ENCODE measurements at places on chromosomes 12 and 14.
A peak's percentile ranks its signal among the peaks of the same experiment; 100 is the strongest.

DNA sequence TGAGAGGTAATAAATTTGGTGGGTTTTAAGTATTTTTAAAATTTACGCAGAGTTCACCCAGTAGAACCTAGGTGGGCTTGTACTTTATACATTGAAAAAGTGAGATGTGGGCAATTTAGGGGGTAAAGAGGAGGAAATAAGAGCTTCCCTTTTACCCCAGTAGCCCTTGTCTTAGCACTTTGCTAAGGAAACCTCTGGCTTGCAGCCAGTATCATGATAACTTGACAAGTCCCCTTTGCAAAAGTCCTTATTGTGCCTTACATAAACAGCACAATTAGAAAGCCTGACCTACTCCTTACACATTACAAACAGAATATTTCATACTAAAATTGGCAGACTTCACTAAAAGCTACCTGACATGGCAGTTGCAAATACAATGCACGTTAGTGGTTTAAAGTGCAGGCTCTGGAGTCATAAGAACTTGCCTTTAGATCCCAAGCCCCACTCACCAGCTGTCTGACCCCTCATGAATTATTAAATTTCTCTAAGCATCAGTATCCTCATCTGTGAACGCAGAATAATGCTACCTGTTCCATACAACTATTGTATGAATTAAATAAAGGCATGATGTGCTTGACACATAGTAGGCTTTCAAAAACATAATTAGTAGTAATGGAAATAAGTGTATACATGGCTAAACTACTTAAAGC is 53.2 kb upstream of the NELL2 start:
- DNase-seq: no peak

GRCh38 chr12:51915951-51916350 is 8.6 kb downstream of the ACVRL1 start:
- DNase-seq: no peak

DNA sequence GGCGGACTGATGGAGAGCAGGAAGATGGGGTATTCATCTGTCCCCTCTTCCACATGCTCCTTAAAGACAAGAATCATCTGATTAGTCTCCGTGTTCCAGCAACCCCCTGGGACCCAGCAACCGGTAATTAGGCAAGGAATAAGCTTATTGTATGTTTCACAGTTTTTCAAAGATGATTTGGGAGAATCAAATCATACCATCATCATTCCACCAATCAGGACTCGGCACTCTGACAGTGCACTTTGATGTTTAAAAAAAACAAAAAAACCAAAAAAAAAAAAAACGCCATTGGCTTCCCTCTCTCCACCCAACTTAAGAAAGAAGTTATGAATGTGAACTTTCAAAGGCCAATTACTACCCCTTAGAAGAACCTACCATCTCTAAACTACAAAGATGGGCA is 1.3 kb upstream of the DYNC1H1 start:
- DNase-seq: no peak

- peak; percentile 88 for DNase-seq
Observed at GRCh38 chr12:89453121-89453978, 71.2 kb downstream of the GALNT4 start.

- DNase-seq: no peak
Observed at GRCh38 chr14:70832561-70833305, 23.4 kb upstream of the MAP3K9 start.

GRCh38 chr14:24179961-24180796 is 8.3 kb downstream of the REC8 start:
- peak; percentile 76 for DNase-seq

- DNase-seq: no peak
Observed at GRCh38 chr12:96948782-96949181, 41.7 kb downstream of the NEDD1 start.

DNA sequence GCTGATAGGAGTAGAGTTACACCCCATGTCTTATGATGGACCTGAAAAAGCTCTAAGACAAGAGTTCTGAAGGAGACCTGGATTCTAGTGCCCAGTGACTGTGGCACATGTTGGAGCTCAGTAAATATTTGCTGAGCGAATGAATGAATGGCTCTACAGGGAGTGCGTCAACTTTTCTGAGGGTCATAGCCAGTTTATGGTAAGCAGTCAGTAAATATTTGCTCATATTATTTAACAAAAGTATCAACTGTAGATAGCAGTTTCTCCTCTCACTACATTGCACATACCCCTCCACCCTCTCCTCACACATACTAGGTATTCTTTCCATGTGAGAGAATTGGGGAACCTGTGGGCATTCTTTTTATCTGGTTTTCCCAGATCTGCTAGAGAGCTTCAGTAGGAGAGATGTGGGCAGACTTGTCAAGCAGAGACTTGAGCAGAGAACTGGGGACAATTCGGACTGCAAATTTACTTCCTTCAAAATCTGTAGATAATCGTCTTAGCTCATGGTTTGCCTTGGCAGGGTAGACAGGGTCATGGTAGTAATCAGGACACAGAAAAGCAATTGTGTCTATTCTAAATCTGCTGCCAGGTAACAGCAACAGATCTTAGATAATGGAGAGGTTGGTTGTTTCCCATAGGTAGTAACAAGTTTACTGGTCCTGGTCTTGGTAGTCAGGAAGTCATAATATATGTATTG is 5.7 kb downstream of the SLC4A8 start:
- no peak for DNase-seq

DNA sequence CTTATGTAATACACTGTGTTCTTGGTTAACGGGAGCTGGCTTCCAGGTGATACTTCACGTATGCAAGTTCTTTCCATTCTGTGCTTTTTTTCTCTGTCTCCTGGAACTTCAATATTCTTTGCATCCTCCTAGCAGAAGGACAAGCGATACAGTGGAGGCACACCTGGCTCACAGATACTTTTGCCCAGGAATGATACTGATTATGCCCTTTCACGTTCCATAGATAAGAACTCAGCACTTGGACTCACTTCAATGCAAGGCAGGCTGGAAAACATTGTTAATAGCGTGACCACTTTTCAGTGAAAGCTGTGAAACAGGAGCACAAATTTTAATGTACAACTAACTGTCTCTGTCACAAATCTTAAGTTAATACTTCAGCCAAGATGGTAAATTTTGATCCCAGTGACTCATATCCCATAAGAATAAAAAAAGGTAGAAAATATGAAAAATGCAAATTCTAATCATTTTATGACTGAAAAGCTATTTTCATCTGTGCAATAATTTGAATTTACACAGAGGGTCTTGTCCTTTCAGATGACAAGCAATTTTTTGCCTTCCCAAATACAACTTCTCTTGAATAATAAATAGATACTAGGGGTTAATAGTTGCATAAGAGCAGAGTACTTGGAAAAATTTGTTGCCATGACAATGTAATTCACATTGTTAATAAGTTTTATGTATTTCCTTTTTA is 919.0 kb downstream of the GALC start:
- DNase-seq: no peak

GRCh38 chr12:39803151-39803550 is 183.5 kb upstream of the ABCD2 start:
- no peak for DNase-seq

DNA sequence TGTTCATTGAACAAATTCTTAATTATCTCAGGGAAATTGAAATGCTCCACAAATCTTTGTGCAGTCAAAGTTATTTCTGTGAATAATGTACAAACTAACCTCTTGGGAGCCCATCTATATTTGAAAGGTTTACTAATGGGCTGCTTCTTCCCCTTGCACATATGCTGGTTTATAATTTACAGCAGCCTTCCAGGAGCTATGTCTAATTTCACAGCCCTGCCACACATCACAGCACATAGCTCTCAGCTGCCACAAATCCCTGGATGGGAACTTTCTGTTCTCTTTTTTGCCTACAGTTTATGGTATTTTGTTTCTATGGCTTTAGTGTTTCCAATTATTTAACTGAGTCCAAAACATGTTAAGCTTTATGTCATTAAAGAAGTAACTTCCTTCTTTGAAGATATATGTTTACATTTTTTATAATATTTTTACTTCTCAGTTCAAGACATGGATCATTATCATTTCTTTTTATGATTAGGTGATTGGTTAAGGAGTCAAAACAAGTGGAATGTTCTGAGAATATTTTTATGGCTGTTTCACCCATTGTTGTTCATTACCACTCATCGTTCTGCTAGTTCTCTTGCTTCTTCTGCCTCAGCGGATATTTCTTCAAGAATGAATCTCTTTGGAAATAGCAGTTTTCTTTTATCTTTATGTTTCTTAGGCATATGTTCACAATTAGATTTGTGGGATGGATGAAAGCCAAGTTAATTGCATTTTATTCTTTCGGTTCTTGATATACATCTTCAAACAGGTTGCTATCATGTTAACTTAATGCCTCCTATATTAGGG is 475.6 kb upstream of the MIS18BP1 start:
- DNase-seq: no peak

GRCh38 chr12:16587110-16587453 is 18.9 kb downstream of the LMO3 start:
- no peak for DNase-seq

DNA sequence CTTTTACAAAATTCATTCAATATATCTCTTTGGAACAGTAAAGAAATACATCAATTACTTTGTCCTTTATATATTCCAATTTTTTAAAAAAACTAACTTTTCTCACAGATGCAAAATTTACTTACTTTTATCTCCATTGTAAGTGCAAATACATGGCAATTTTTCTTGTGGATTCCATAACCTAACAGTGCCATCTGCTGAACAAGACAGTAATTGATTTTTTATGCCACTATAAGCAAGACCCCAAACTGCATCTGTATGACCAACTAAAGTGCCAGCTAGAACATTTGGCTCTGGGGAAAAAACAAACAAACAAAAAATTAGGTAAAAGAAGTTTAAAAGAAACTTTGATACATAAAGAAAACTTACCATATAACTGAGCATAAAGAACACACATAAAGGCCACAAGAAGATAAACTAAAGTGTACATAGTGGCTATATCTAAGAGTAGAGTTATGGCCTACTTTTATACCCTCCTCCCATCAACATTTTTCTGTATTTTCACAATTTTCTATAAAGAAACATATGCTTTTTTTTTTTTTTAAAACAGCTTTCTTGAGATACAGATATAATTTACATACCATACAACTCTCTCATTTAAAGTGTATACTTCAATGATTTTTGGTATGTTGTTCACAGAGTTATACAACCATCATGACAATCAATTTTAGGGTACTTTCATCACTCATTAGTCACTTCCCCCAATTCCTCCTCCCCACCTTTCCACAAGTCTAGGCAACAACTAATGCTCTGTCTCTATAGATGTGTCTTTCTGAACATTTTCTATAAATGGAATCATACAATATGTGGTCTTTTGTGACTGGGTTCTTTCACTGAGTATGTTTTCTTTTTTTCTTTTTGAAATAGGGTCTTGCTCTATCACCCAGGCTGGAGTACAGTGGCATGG is 32.6 kb downstream of the COCH start:
- no peak for DNase-seq

DNA sequence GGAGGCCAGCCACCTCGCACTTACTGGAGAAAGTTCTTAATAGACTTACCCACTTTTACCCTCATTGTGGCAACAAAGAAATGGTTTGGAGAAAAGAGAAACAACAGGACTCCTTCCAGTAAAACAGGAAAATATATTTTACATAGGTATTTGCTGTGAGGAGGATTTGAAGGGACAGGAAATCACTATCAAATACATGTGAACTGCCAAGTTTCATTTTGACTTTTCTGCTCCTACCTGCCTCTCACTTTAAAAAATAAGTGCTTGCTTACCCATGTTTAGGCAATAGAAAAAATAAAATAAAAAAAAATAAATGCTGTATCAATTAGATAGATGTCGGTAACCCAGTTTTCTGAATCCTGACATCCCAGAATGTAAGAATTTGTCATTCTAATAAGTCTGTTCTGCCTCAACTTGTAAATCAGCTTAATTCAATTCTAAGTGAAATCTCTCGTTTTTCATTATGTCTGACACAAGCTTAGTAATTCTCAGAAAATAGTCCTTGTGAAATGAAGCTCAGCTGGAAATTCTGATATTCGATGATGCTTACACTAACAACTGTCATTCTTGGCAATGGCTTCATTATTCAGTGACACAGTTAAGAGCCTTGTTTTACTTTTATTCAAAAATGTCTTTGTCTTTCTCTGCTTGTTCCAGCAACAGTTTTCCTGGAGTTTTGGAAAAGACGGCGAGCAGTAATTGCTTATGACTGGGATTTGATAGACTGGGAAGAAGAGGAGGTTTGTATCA is 131.3 kb downstream of the SLC5A8 start:
- DNase-seq: no peak

DNA sequence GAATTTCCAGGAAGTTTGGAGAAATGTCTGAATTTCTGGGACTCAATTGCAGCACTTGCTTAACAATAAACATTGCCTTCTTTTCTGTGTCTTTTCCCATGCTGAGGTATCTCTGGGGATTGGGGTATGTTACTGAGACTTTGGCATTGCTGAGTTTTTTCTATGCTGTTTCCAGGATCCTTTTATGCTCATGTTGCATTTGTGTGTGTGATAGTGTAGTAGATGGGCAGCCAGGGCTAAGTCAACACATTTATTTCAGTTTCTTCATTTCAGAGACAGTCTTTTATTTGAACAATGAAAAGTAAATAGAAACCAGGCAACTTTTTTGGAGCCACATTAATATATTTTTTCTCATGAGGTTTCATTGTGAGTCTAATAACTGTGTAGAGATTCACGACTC is 1160.3 kb upstream of the TMEM132C start:
- DNase-seq: no peak

- DNase-seq: peak; percentile 2
Observed at GRCh38 chr12:99810718-99811593, 163.4 kb downstream of the GARIN6 start.

DNA sequence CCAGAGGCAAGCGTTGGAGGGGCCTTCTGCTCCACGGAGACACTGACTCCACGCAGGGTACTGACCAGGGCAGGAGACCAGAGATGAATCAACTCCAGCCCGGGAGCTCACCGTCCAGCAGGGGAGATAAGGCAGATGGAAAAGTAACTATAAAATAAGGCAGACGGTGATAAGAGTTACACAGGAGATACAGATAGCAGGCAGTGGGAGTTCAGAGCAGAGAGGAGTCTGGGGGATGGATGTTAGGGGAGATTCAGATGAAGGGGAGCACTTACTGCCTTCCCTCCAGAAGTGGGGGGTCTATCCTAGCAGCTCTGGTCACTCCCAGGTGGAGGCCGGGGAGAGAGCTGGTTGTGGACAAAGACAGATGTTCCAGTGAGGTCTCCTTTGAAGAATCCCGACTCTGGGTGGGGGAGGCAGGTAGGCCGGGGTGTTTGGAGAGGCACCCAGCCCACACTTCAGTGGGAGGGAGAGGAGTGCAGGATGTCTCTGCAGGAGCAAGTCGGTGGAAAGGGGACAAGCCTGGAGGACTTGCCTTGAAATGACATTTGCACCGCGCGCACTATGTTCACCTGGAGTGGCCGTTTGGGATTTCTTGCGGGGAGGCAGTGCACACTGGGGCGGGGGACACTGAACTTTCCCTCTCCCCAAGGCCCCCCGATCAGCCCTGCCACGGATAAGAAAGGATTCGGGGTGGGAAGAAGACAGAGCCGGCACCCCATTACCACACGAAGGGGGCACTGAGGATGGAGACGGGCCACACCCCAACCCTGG is 1.2 kb downstream of the PITPNM2 start:
- no peak for DNase-seq

Measured in GM04503 (cell line).